Erythroblast (primary cell): ENCODE measurements at places on chromosomes 3 and 15.
A peak's percentile ranks its signal among the peaks of the same experiment; 100 is the strongest.

DNA sequence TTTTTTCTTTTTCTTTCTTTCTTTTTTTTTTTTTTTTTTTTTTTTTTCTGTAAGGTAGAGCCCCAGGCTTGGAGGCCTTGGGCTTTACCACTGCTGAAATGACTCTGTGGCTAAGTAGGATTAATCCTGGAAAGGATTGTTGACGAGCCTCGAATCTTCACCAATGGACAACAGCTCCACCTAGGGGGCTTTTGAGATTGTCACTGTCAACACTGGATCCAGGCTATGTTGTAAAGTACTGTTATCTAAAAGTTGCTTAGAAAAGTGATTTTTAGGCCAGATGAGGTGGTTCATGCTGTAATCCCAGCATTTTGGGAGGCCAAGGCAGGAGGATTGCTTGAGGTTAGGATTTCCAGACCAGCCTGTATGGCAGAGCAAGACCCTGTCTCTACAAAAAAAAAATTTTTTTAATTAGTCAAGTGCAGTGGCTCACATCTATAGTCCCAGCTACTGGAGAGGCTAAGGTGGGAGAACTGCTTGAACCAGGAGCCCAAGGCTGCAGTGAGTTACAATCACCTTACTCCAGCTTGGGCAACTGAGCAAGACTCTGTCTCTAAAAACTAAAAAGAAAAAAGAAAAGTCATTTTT, 41.6 kb downstream of the KLHL18 start:
- peak; percentile 81 for DNase-seq

- no peak for DNase-seq
Measured at GRCh38 chr3:55624238-55624637, 137.1 kb upstream of the WNT5A start.

- DNase-seq = peak; percentile 90
Measured at GRCh38 chr3:44861412-44862225, at the start of gene TMEM42. Gene TMEM42, plus strand, starts transcription at chr3:44861912. Its CDS starts 13 bp downstream, at chr3:44861925.

GRCh38 chr3:28835249-28835648, 445.6 kb upstream of the RBMS3 start:
- DNase-seq = no peak
